ENCODE measurements at places on chromosomes 1 and 21.

DNA sequence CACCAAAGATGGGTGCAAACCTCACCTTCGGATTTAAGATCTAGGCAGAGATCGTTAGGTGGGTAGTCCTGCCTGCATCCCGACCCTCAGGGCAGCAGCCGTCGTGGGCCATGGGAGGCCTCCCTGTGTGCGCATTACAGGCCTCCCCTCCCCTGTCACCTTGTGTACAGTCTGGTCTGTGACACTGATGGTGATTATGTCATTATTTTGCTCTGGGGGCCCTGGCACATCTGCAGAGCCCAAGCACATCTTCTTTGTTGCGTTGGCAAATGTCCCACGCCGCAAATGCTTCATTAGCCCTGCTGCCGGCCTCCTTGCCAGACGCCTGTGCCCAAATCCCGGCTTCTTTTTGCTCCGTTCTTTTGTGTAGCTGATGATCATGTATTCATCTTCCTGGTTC, 31.7 kb downstream of the PROX1 start:
- no peak for DNase-seq

- no peak for DNase-seq
Observed at GRCh38 chr1:42379794-42380585, 602 bp upstream of the RIMKLA start.

DNA sequence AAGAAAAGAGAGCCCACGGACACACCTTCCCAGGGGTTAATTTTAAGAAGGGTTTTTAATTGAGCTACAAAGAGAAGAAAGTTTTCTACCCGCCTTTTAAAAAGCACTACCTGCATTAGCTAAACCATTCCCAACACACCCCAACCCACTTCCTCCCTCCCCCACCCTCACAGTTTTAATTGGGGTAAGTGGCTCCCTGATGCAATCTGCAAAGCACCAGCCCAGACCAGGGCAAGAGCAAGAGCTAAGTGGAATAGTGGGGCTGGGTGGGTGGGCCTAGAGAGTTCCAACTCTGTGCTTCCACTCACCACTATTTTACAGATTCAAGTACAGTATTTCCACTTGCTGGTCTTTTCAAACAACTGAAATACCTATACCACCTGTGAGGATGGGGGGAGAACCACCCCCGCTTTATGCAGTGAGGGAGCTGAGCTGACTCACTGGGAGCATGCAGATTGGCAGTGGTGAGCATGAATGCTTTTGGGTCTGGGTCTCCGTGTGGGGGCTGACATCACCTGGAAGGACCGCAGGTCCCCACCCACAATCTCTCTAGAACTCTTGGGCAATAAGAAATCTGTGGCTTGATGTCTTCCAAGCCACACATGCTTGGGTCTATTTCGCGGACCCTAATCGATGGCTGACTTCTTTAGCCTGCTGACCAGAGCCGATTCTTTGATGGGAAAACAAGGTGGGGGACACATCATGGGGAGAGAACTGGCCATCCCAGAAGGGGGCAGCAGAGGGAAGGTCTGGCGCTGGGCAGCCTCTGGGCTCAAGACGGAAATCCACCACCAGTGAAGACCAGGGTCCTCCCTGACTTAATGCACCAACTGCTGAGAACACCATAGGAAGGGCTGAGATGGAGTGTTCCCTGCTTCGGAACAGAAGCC, 95.5 kb downstream of the SSBP3 start:
- peak; percentile 41 for DNase-seq

GRCh38 chr1:195594773-195595172, 1013.5 kb downstream of the KCNT2 start:
- DNase-seq = no peak
